ENCODE measurements at places on chromosomes 5 and 9. TPM values are rescaled to one million over a fixed set of nuclear protein-coding genes. Genes with fewer than 3 reads are reported as not detected.

ASPN gene
- total RNA-seq = 2.8 TPM

PCDHGA11 gene
- 4.2 TPM for total RNA-seq

AOPEP gene
- total RNA-seq = 300 TPM

CLTA gene
- total RNA-seq = 166 TPM

C7 gene
- 23.0 TPM for total RNA-seq

STPG3 gene
- total RNA-seq = not detected

- DNase-seq = no peak
These were observed 23.1 kb downstream of the SHLD3 start for GRCh38 chr5:65647941-65648340.

- DNase-seq = no peak
These were observed 168.6 kb upstream of the MVB12B start for GRCh38 chr9:126157826-126158587.

GRCh38 chr5:79224286-79224984 lies 11.5 kb upstream of the JMY start:
- DNase-seq = no peak

DNA sequence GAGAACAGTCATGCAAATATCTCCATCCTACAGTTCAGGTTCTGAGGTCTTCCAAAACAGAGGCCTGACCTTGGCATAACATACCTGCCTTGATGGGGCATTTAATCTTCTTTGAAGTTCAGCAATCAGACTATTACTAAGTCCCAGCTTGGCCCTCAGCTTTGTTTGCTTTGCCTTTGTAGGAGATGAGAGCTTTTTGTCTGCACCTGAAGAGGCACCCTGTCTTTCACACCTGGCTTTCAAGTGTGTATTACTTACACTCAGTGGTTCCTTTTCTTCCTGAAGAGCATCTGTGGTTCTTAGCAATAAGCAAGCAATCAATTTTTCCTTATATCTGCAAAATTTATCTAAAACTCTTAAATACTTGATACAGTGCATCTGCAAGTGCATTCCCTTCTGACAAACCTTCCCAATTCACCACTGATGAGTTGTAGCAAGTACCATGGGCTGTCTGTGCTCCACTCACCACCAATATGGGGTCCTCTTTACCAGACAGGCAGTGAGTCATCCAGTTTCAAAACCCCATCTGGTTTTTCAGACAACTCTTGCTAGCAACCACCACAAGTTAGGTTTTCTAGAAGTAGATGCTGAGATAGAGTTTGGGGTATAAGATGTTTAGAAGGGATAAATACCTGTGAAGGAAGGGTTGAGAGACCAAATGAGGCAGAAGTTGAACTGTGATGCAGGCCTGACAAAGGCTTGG lies 100.2 kb downstream of the HINT1 start:
- DNase-seq = no peak

DNA sequence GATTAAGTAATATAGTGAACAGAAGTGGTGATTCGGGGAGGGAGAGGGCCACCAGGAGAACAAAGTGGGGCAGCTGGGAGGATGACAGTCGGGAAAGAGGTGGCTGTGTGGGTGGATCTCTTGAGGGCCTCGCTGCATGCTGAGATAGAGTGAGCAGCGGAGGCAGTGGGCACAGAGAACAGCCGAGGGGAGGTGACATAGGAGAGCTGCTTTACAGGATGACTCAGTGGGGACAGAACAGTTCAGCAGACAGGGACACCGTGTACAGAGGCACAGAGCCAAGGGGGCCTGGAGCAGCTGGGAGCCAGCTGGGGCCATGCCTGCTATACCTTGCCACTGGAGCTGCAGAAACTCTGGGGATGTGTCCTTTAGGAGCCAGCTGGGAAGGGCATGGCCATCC lies 273.9 kb downstream of the GADD45G start:
- no peak for DNase-seq

GRCh38 chr9:78439190-78439865 lies 142.4 kb downstream of the PSAT1 start:
- DNase-seq = no peak

DNA sequence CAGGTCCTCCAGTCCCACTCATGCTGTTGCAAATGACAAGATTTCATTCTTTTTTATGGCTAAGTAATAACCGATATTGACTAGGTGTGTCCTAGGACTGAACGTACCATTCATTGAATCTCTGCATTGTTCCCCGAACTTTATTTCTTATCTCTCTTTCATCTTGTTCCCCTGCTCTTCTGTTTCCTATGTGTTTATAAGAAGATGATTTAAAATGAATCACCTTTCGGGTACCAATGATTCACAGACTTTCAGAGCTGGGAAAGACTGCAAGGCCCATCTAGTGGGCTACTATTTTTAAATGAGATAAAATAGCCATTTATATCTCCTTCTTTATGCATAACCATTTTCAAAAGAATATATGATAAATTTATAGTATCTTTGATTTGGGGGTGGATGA lies 133.0 kb downstream of the CDH18 start:
- no peak for DNase-seq

DNA sequence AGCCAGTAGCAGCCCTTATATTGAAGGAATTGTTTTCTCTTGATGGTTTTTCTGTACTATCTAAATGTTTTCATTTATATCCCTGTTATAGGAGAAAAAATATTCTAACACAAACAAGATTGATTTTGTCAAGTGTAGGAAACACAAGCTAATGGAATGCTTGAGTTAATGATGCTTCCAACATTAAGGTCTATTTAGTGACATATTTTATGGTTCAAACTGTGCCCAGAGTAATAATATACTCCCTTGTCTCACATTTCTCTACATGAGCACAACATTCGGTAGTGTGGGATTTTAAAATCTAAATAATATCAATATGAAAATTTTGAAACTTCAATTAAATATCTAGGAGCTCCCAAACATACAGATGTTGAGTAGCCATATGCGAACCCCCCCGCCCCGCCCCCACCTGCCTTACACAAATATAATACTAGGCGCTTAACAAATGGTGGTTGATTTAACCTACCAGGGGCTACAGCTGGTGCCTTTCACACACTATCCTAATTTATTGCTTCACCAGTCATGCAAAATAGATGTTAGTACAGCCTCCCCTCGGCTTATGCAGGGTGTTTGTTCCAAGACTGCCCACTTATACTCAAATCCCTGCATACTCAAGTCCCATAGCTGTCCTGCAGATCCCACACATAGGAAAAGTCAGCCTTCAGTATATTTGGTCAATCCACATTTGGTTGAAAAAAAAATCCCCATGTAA lies 124.1 kb upstream of the ACO1 start:
- no peak for DNase-seq

GRCh38 chr5:143031781-143032580 lies 261.8 kb downstream of the ARHGAP26 start:
- no peak for DNase-seq

DNA sequence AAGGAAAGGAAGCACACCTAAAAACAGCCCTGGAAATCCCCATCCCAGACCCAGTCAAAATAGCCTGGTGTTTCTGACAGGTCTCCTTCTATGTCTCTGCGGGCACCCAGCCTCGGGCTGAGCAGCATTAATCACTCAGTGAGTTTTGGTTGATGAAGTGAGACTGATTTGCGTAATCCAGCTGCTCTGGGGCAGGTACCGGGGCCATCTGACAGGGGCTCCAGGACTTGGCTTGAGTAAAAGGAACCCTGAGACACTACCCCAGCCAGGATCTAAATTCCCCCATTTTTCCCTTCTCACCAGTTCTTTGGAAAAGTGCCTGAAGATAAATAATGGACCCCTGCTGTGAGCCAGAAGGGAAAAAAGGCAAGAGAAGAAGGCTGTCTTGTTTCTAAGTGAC lies 596 bp downstream of the SLC28A3 start:
- DNase-seq = no peak

DNA sequence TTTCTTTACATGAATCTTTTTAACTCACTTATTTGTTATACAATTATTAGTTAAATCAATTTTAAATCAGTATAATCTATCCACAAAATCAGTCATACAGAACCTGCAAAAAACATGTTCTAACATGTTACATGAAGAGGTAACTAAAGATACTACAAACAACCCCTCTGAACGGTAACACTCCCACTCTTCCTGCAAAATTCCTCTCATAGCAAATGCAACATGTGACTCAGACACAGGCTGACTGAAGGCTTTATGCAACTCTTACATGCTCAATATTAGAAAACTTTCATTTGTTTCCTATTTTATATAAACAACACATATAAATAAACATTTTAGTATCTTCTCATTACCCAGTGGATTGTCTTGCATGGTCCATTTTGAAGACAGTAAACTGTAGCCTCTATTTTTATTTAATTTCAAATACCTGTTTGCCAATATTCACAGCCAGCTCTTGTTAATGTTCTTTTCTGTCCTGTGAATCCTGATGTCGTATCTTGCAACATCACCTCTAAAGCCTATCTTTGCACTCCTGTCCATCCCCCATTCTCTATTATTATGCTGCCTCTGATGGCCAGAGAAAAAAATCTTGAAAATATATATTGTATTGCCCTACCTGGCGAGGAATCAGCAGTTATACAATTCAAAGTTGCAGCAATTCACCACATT lies 100.5 kb upstream of the CCDC152 start:
- no peak for DNase-seq

GRCh38 chr9:61674465-61674864 lies 484.6 kb downstream of the SPATA31A7 start:
- DNase-seq = no peak

GRCh38 chr5:83687124-83687619 lies 33.5 kb downstream of the HAPLN1 start:
- DNase-seq = no peak

GRCh38 chr9:133003071-133003461 lies 24.6 kb downstream of the GFI1B start:
- no peak for DNase-seq

DNA sequence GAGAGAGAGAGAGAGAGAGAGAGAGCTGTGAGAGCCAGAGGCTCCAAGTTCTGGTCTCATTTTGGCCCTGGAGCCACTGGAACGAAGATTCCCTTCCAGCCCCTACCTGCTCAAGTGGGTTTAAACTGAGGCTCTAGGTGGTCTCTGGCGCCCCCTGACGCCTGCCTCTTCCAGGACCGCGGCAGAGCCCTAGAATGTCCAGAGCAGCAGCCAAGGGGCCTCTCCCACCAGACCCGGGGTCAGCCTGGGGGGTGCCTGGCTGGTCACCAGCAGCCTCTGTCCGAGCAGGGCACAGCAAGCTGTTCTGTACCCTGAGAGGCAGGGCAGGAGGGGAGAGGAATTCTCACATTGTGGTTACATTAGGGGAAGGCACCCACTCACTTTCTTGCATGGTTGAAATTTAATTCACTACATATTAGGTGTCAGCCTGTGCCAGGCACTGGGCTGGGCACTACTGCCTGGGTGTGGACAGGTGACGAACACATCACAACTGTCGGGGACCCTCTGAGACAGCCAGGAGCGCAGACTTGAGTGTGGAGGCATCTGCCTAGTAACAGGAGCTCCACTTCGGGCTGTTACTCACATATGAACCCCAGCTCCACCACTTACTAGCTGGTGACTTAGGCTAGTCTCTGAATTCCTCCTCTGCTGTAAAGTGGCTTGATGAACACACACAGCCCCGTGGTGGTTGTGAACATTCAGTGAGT lies 44.5 kb downstream of the AMBP start:
- no peak for DNase-seq

Data from esophagus squamous epithelium (tissue), 5 donors.